ENCODE measurements at places on chromosomes 6 and 20. TPM values are rescaled to one million over a fixed set of nuclear protein-coding genes. Genes with fewer than 3 reads are reported as not detected.

AURKA gene
- 85.1 TPM for total RNA-seq

LAMA2 gene
- 2.0 TPM for total RNA-seq

RSPO3 gene
- not detected for total RNA-seq

C6orf15 gene
- not detected for total RNA-seq

MYLK4 gene
- total RNA-seq, result 0.21 TPM

BMP7 gene
- total RNA-seq, result not detected

HMGCLL1 gene
- not detected for total RNA-seq

PRKN gene
- 0.26 TPM for total RNA-seq

TRIM31 gene
- total RNA-seq, result not detected

DSP gene
- 0.16 TPM for total RNA-seq

ZNF391 gene
- total RNA-seq, result 6.8 TPM

SDCBP2 gene
- 3.3 TPM for total RNA-seq

SAMD3 gene
- 2.7 TPM for total RNA-seq

C2 gene
- 0.42 TPM for total RNA-seq

LAMP5 gene
- total RNA-seq, result not detected

MYLK2 gene
- total RNA-seq, result 0.21 TPM

GPSM3 gene
- 71.3 TPM for total RNA-seq

COL9A3 gene
- total RNA-seq, result 0.35 TPM

GMPR gene
- 2.6 TPM for total RNA-seq

BTN2A1 gene
- 21.3 TPM for total RNA-seq

CST7 gene
- total RNA-seq, result 41.5 TPM

FBXL4 gene
- 13.3 TPM for total RNA-seq

DOK5 gene
- 3.9 TPM for total RNA-seq

HDAC2 gene
- total RNA-seq, result 125 TPM

BANF2 gene
- total RNA-seq, result not detected

All from activated naive CD8-positive, alpha-beta T cell treated with anti-CD3 and anti-CD28 coated beads for 36 hours (primary cell).